Muscle of leg (tissue), 16 donors: ENCODE measurements at places on chromosomes 5 and 9. TPM values are rescaled to one million over a fixed set of nuclear protein-coding genes. Genes with fewer than 3 reads are reported as not detected.

The CLIC3 gene
- total RNA-seq = 0.27 TPM

The NXNL2 gene
- total RNA-seq = 0.18 TPM

DNA sequence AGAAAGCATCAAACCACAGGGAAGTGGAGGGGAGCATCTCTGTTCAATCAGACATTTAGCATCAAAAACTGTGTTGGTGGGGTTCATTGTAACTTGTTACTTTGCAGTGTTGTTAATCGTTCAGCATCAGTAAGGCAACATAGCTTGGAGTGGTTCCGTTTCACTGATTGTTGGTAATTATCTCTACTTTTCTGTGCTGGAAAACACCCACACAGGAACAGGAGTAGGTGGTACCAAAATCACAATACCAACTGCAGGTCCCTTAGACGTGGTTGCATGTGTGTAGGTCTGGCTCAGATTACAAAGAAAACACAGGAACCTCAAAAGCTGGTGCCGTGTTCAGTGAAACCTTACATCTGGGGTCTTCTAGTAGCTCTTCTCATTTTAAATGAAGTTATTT lies 146.8 kb downstream of the RNF180 start:
- no peak overlapping the region for H3K4me3 ChIP-seq
- no peak for DNase-seq
- no peak overlapping the region for H3K27ac ChIP-seq
- H3K27me3 ChIP-seq = no peaks in the 10 kb centered on the region

DNA sequence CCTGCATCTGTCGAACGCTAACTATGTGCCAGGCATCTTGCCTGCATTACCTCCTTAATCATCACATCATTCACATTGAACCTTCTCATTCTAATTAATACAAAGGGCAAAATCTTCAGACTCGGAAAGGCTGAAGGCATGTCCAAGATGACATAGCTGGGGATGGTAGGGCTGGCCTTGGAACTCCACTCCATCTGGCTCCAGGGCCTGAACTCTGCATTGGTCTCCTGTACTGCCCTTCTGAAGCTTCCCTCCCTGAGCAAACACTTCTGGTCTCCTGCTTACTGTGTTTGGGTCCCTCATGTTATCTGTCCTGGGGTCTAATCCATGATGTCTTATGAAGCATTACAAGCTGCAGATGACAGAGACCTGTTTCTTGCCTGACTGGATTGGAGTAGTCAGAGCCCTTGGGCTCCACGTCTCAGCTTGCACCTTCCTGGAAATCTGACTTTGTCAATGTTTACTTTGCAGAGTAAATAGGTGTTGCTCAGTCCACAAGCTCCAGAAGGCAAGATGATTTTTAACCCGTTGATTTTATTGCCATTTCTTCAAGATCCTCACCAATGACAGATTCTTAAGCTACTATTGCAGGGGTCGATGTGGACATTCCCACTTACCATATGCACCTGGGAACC lies 106.1 kb downstream of the GALNT10 start:
- no peaks in the 10 kb centered on the region for H3K27me3 ChIP-seq
- DNase-seq = no peak
- H3K27ac ChIP-seq = no peak overlapping the region
- no peak overlapping the region for H3K4me3 ChIP-seq
- H3K4me1 ChIP-seq = peaks cover 11% of the 10 kb centered on the region

GRCh38 chr5:73763300-73764032 lies 137.5 kb downstream of the ARHGEF28 start:
- no peak overlapping the region for H3K27ac ChIP-seq
- H3K36me3 ChIP-seq = no peaks in the 10 kb centered on the region
- H3K4me3 ChIP-seq = no peak overlapping the region
- no peaks in the 10 kb centered on the region for H3K27me3 ChIP-seq
- no peak for DNase-seq

DNA sequence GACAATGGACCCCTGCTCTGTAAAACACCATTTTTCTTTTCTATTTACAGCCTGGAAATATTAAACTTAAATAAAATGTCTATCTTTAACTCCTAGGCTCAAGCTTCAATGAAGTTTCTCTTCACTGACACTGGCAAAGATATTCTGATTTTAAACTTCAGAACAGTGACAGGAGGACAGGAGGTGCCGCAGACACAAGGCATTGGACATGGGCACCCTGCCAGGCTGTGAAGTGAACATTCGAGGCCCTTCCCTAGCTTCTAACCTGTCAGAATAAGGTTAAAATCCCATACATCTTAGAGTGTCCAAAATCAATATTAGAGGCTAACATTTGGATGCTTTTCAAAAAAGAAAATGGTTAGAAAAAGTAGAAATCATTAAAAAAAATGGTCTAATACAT lies 9.2 kb downstream of the SEMA5A start:
- H3K27ac ChIP-seq = no peak overlapping the region
- DNase-seq = no peak
- H3K4me1 ChIP-seq = peaks cover 22% of the 10 kb centered on the region
- H3K36me3 ChIP-seq = no peaks in the 10 kb centered on the region

DNA sequence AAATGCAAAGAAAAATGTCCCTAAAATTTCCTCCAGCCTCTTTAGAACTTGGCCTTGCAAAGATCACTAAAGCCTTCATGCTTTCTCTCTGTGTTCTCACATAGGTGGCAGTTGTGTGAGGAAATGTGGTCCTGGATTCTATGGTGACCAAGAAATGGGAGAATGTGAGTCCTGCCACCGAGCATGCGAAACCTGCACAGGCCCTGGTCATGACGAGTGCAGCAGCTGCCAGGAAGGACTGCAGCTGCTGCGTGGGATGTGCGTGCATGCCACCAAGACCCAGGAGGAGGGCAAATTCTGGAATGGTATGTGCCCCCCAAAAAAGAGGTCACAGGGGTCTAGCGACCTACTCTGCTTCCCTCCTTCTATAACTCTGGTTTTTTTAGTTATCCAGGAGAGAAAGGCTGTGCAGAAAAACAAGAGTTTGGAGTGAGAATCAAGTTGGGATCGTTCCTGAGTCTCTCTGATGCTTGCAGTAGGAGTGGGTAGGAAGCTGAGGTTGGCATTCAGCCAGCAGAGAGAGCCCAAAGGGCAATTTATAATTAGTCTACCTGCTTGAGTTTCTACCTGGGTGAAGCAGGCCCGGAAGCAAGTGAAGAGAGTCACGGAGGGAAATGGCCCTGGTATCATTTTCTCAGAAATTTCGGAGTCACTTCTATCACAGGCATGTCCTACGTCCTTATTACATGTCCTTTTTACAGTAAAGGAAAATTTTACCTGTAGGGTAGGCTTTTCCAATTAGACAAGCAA lies 97.5 kb downstream of the RFK start:
- DNase-seq = peak; percentile 22
- H3K27ac ChIP-seq = peak overlapping the region; percentile 88
- no peaks in the 10 kb centered on the region for H3K36me3 ChIP-seq
- peaks cover 37% of the 10 kb centered on the region for H3K4me1 ChIP-seq

DNA sequence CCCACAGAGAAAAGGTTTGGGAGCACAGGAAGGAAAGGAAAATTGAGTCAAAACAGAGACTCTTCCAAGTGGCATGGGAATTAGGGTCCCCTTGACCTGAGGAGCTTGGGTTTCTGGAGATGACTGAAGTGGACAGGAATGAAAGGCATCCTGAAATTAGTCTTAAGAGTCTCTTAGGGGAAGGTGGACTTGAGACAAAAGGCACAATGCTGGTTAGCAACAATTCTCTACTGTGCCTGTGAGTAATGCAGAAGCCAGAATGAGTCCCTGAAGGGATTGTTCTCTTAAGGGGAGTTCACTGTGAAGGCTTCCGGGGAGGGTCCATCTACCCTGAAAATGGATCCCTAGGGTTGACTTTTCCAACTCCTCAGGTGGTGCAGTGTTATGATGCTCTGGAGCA lies 58.4 kb upstream of the FOXE1 start:
- H3K4me3 ChIP-seq = no peak overlapping the region
- H3K27ac ChIP-seq = no peak overlapping the region
- DNase-seq = no peak
- H3K4me1 ChIP-seq = no peaks in the 10 kb centered on the region
- peaks cover 2% of the 10 kb centered on the region for H3K27me3 ChIP-seq

DNA sequence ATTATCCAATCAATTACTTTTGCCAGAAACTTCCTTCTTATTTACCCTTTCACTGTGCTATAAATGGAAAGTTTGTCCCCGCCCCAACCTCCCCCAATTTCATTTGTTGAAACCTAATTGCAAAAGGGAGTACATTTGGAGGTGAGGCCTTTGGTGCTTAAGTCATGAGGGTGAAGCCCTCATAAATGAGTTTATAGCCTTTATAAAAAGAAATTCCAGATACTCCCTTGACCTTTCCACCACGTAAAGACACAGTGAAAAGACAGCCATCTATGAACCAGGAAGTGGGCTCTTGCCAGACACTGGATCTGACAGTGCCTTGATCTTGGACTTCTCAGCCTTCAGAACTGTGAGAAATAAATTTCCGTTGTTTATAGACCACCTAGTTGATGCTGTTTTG lies 82.3 kb downstream of the NUDT12 start:
- H3K36me3 ChIP-seq = no peaks in the 10 kb centered on the region
- no peak for DNase-seq
- no peak overlapping the region for H3K27ac ChIP-seq
- no peak overlapping the region for H3K4me3 ChIP-seq
- H3K27me3 ChIP-seq = no peaks in the 10 kb centered on the region
